ENCODE measurements at places on chromosomes 12 and 14. TPM values are rescaled to one million over a fixed set of nuclear protein-coding genes. Genes with fewer than 3 reads are reported as not detected.
A peak's percentile ranks its signal among the peaks of the same experiment; 100 is the strongest.

The PIGH gene
- total RNA-seq = 18.3 TPM

The GPX2 gene
- total RNA-seq = not detected

The CLBA1 gene
- 7.7 TPM for total RNA-seq

The ZNF384 gene
- total RNA-seq = 66.6 TPM

- H3K27me3 ChIP-seq = peaks cover 82% of the 10 kb centered on the region
- H3K4me1 ChIP-seq = peaks cover 3% of the 10 kb centered on the region
- H3K36me3 ChIP-seq = peaks cover 2% of the 10 kb centered on the region
- no peak within 1 kb of the TSS for H3K27ac ChIP-seq
Observed at GRCh38 chr14:64879635-64880220, at the start of gene SPTB. TSS of gene SPTB (minus strand) at chr14:64879907. CDS start at chr14:64823094, 56,813 bp downstream.

DNA sequence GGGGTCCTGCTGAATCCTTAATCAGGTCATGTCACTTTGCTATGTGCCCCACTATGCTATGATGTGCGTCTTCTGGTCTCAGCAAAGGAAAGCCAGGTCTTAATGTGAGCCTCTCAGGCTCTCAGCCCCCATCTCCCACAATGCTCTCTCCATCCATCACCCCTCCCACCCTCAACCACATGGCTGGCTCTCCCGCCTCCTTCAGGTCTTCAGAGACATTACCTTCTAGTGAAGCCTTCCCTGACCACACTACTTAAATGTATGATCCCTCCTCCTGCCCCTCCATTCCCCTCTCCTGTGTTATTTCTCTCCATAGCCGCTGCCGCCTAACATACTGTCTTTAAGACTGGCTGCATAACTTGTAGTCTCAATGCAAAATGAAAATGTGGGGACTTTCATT, 50.5 kb downstream of the KRT80 start:
- no peak overlapping the region for H3K4me3 ChIP-seq
- no peaks in the 10 kb centered on the region for H3K36me3 ChIP-seq
- DNase-seq = no peak

DNA sequence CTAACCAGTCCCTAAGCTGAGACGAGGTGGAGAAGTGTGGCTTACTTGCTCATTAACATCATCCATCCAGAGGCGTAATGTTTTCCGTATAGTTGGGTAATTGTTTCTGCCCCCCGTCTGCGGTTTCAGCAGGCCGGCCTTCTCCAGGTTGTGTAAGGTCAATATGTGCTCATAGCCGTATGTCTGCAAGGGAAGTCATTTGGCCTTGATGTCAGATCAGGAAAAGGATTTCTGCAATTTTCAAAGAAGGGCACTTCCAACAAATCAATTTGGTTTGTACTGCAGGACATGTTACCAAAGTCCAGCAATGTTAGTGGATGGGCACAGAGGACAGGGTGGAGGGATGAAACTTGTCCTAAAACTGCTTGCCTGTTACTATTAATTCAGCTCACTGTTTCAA, 9.9 kb upstream of the DIABLO start:
- no peaks in the 10 kb centered on the region for H3K27me3 ChIP-seq
- peaks cover 39% of the 10 kb centered on the region for H3K36me3 ChIP-seq
- H3K4me1 ChIP-seq = no peaks in the 10 kb centered on the region
- no peak overlapping the region for H3K4me3 ChIP-seq
- no peak overlapping the region for H3K27ac ChIP-seq

- H3K36me3 ChIP-seq = peaks cover 1% of the 10 kb centered on the region
- DNase-seq = peak; percentile 95
- H3K4me1 ChIP-seq = peaks cover 35% of the 10 kb centered on the region
- no peaks in the 10 kb centered on the region for H3K27me3 ChIP-seq
Observed at GRCh38 chr12:109880043-109880931, at the start of gene GLTP. TSS of gene GLTP (minus strand) at chr12:109880541. CDS start at chr12:109880374, 167 bp downstream.

GRCh38 chr14:90758959-90759358, 57.3 kb downstream of the TTC7B start:
- peak overlapping the region; percentile 69 for H3K4me3 ChIP-seq
- no peaks in the 10 kb centered on the region for H3K27me3 ChIP-seq
- peak overlapping the region; percentile 78 for H3K27ac ChIP-seq
- peaks cover 5% of the 10 kb centered on the region for H3K4me1 ChIP-seq
- peaks cover 8% of the 10 kb centered on the region for H3K36me3 ChIP-seq

DNA sequence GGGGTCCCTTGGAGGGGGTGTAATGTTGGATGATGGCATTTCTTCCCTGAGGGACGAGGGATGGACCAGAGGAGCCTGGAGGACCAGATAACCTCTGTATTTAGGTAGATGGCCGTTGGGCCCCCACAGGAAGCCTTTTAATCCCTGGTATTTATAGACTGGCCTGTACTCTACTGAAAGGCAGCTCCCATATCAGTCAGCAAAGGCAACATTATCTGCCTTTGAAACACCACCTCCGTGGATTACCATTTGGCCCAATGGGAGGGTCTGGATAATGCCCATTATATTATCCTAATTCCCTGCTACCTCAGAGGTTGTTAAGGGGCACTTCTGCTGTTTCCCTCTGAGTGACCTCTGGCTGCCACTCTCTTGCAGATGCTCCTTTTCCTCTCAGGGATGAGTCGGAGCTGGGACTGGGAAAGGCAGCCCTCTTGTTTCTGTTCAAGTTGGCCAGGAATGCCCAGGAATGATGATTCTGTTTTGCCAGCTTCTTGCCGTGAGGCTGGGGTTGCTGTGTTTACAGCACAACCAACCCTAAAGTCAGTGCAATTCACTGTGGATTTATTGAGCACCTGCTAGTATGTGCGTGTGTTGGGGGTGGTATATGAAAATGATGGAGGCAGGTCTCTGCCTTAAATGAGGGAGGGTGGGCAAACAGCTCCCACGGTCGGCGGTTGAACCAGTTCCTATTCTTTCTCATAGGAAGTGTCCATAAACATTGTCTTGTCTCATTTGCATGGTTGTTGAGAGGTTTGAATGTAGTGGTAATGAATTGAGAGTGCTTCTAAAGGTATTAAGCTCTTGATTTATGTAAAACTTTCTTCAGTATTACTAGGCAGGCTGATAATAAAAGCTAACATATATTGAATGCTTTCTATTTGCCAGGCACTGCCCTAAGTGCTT, 18.1 kb downstream of the SUSD6 start:
- no peaks in the 10 kb centered on the region for H3K27me3 ChIP-seq
- peaks cover 2% of the 10 kb centered on the region for H3K36me3 ChIP-seq
- no peak overlapping the region for H3K4me3 ChIP-seq
- no peak overlapping the region for H3K27ac ChIP-seq
- no peak for DNase-seq

DNA sequence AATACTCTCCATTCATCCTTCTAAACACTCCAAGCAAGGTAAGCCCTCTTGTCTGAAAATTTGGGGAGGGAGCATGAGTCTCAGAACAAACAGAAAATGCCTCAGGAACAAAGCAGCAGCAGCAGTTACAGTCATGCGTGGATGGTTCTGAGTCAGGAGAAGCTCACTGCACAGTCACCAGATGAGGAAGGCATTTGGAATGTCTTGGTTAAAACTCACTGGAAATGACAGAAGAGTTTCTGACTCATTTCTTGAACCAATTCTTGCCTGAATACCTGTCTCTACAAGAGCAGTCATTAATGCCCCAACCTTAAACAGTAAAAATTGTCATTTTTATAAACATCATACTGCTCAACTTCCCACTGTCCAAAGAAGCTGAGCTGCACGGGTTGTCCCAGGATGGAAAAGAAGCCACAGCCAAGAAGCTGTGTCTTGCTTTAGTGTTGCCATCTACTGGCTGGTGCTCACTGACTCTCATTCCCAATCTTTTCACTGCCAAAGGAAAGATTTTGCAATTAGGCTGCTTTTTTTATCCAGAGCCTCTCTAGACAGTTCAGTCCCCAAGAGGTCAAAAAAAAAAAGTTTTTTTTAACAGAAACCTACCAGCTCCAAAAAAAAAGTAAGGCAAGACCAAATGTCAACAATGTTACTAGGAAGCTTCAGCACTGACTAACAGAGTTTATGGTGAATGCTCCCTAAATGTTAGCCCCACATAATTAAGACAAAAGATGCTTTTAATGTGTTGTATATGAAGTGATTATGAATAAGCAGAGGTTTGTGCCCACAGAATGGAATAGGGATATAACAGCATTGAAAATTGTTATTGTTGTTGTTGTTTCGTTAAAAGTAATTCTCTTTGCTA, 40.4 kb downstream of the KICS2 start:
- no peaks in the 10 kb centered on the region for H3K27me3 ChIP-seq
- DNase-seq = no peak
- H3K4me1 ChIP-seq = peaks cover 38% of the 10 kb centered on the region

DNA sequence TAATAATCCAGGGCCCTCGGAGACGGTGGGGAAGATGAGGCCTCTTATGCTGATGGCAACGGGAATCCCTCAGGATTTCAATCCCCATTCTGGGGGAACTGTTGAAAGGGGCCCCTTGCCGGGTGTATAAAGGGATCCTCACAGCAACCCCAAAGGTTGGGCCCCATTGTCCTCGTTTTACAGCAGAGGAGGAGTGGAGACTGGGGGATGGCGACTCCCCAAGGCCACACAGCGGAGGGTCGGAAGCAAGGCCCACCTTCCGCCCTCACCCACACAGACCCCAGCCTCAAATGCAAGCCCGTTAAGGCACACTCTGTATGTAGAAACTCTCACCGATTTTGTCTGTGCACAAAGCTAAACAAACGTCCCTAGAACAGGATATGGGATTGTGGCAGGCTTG, 327.9 kb upstream of the DIO3 start:
- H3K4me3 ChIP-seq = no peak overlapping the region
- no peaks in the 10 kb centered on the region for H3K36me3 ChIP-seq
- no peaks in the 10 kb centered on the region for H3K27me3 ChIP-seq
- no peak for DNase-seq

GRCh38 chr12:68675101-68675842, 11.5 kb upstream of the NUP107 start:
- H3K27ac ChIP-seq = no peak overlapping the region
- no peaks in the 10 kb centered on the region for H3K36me3 ChIP-seq
- peaks cover 10% of the 10 kb centered on the region for H3K4me1 ChIP-seq
- no peak for DNase-seq
- H3K27me3 ChIP-seq = peaks cover 7% of the 10 kb centered on the region

DNA sequence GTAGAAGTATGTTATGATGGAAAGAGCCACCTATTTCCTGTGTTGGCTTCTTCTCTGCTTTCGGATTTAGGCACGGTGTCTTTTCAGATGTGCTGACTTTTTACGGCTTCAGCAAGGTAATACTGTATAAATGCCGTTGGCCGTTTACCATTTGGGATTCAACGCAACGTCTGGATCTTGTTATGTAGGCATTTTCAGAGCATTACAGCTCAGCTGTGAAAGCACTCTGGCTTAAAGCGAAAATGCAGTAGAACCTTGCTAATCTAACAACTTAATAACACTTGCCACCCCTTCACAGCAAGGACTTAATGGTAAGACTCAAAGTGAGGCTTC, 229.9 kb downstream of the EFCAB11 start:
- H3K36me3 ChIP-seq = no peaks in the 10 kb centered on the region
- no peak for DNase-seq
- H3K4me3 ChIP-seq = no peak overlapping the region
- peaks cover 13% of the 10 kb centered on the region for H3K4me1 ChIP-seq
- no peaks in the 10 kb centered on the region for H3K27me3 ChIP-seq
- no peak overlapping the region for H3K27ac ChIP-seq

GRCh38 chr12:32455607-32456071, 56.3 kb downstream of the FGD4 start:
- no peak overlapping the region for H3K27ac ChIP-seq
- no peaks in the 10 kb centered on the region for H3K27me3 ChIP-seq
- H3K4me1 ChIP-seq = peaks cover 36% of the 10 kb centered on the region
- H3K4me3 ChIP-seq = peak overlapping the region; percentile 68
- H3K36me3 ChIP-seq = no peaks in the 10 kb centered on the region

DNA sequence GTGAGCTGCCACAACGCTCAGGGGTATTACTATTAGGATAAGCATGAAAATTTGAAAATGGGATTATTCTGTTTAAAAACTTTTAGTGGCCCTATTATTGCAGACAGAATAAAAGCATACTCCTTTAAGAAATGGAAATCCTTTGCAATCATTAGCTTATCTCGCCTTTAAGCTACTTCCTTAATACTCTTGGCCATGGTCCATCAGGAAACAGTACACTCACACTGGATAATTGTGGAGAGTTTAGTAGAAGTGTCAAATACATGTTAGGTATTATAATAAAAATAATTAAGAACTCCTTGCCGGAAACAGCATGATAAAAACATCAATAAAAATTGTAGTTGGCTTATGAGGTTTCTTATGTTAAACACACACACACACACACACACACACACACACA, 100.4 kb upstream of the PPFIA2 start:
- H3K27ac ChIP-seq = no peak overlapping the region
- H3K4me1 ChIP-seq = no peaks in the 10 kb centered on the region
- no peak for DNase-seq
- H3K4me3 ChIP-seq = no peak overlapping the region
- H3K36me3 ChIP-seq = no peaks in the 10 kb centered on the region

GRCh38 chr12:79217306-79217705, 352.7 kb downstream of the SYT1 start:
- H3K4me3 ChIP-seq = no peak overlapping the region
- DNase-seq = no peak
- no peaks in the 10 kb centered on the region for H3K36me3 ChIP-seq
- H3K4me1 ChIP-seq = no peaks in the 10 kb centered on the region
- H3K27ac ChIP-seq = no peak overlapping the region
- H3K27me3 ChIP-seq = peaks cover 12% of the 10 kb centered on the region

DNA sequence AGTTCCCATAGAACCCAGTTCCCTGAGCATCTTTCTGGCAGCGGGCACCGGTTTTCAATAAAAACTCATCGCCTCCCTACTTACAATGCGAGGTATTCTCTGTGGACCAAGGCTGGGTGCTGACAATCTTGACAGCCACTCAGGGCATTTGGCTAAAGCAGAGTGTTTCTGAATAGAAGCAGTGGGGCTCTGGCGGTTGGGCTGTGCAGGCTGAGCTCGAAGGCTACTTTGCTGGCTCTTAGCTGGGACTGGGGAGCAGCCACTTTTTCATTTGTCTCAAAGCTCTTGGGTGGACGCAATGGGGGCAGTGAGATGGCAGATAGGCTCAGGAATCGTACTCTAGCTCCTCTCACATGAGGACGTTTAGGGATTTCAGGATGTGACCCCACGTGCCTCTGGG, 151.8 kb downstream of the UNC79 start:
- DNase-seq = peak; percentile 63
- H3K27me3 ChIP-seq = no peaks in the 10 kb centered on the region
- H3K4me1 ChIP-seq = no peaks in the 10 kb centered on the region
- H3K27ac ChIP-seq = no peak overlapping the region
- no peaks in the 10 kb centered on the region for H3K36me3 ChIP-seq

GRCh38 chr14:100278702-100279101, 27.5 kb downstream of the SLC25A29 start:
- H3K36me3 ChIP-seq = peaks cover 5% of the 10 kb centered on the region
- peaks cover 41% of the 10 kb centered on the region for H3K4me1 ChIP-seq
- no peaks in the 10 kb centered on the region for H3K27me3 ChIP-seq
- no peak overlapping the region for H3K4me3 ChIP-seq
- DNase-seq = no peak

- no peak overlapping the region for H3K27ac ChIP-seq
- DNase-seq = no peak
- H3K27me3 ChIP-seq = peaks cover 62% of the 10 kb centered on the region
- no peaks in the 10 kb centered on the region for H3K36me3 ChIP-seq
- H3K4me3 ChIP-seq = no peak overlapping the region
Observed at GRCh38 chr12:47478426-47478825, 227.4 kb downstream of the RPAP3 start.

GRCh38 chr14:69612014-69612782, 802 bp downstream of the SUSD6 start:
- H3K4me3 ChIP-seq = peak overlapping the region; percentile 88
- peaks cover 59% of the 10 kb centered on the region for H3K4me1 ChIP-seq
- no peak for DNase-seq
- H3K27ac ChIP-seq = peak overlapping the region; percentile 92
- H3K36me3 ChIP-seq = peaks cover 6% of the 10 kb centered on the region
- no peaks in the 10 kb centered on the region for H3K27me3 ChIP-seq

Data from osteocyte (in vitro differentiated cells).